Tongue (tissue), 3 donors: ENCODE measurements at places on chromosomes 5 and 9.
A peak's percentile ranks its signal among the peaks of the same experiment; 100 is the strongest.

GRCh38 chr9:120925535-120926396 is 830 bp downstream of the TRAF1 start:
- DNase-seq = no peak

DNA sequence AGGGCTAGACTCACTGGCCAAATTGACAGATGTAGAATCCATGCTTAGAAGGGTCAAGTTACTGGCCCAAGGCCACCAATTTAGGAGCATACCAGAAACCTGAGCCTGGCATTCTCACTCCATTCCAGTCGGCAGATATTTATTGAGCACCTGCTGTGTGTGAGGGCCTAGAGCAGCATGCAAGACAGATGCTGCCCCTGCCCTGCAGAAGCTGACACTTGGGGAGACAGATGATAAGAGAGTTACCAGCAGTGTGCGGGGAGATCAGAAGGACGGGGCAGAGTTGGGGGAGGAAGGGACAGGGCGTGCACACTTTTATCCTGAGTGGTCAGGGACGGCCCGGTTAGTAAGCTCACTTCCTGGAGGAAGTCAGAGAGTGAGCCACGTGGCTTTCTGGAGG is 111.5 kb upstream of the RAPGEF1 start:
- peak; percentile 45 for DNase-seq

DNA sequence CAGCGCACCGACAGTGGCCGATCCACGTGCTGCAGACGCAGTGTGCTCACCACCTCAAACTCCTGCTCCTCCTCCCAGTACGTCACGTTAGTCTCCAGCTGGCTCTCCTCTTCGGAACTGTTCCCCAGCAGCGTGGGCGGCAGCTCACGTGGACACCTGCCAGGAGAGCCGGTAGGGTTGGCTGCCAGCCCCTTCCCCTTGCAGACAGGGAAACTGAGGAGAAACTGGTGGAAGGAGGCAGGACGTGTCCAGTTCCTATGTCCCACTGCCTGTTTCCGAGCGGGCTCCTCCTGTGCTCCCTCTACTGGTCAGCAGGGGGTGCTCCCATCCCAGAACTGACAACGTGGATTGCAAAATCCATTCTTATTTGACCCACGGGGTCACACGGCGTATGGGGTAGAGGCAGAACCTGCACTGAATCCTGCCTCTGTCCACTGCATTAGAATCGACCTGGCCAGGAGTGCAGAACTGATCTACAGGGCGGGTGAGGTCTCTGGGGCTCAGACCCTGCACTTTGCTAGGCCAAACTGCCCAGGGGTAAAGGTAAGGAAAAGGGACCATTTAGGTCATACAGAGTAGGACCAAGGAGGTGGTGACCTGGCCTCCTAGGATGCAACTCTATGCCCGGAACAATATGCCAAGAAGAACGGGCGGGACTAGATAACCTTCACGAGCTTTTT is 25.7 kb downstream of the PDGFRB start:
- DNase-seq = peak; percentile 76

DNA sequence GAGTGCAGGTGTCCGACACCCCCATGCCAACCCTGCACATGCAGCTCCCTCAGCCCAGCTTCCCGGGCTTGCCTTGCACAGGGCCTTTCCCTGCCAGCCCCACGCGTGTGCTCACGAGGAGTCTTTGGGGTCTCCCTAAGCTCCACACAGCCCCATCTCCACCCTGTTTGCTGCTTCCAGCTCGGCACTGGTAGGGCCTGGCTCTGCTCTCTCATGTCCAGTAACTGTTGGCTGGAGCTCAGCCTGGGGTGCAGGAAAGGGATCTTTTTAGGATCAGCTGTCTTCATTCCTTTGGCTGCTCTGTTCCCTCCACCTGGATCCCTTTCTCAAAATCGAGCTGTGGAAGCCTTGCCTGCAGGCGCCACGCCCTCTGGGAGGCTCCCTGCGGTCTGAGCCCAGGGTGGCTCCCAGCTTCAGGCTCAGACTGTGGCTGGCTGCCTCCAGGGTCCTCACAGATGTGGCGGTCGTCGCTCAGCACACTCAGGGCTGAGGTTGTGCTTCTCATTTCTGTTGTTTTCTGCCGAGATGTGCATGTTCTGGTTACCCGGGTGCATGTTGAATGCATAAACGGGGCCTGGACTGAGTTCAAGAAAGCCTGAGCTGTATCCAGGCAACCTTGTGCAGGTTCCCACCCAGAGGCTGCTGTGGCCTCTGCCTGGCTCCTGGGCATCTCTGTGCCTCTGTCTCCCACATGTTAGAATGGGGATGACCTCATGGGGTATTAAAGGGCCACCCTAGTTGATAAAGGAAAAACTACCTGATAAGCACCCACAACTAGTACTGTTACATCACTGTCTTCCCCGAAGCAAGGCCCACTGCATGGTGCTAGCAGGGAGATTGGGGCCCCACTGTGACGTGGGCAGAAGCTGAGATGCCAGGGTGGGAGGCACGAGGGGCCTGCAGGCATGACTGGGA is 4.3 kb downstream of the CACNA1B start:
- DNase-seq = no peak

DNA sequence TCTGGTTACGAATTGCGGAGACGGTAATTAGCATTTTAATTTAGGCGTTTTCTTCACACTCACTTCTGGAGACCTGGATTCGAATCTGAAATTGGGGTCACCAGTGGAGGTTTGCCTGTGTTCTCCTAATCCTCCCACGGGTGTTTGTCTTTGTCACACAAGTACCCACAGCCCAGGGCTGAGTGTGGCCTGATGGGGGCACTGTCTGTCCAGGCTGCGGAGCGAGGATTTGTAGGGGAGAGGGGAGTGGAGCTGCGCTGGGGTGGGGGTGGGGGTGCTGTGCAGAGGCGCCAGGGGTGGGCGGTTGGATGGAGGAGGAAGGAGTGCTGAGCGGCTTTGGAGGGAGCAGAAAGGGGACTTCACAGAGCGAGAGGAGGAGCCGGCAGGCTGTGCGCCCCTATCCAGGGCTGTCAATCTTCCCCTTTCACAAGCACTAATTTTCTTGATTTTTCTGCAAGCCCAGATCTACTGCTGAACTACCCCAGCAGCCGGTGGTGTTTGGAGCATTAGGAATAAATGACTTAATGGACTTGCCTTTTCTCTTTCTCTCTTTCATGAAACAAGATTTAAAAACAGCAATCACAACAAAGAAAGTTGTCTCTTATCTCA is 53.1 kb downstream of the TSPAN17 start:
- DNase-seq = no peak

DNA sequence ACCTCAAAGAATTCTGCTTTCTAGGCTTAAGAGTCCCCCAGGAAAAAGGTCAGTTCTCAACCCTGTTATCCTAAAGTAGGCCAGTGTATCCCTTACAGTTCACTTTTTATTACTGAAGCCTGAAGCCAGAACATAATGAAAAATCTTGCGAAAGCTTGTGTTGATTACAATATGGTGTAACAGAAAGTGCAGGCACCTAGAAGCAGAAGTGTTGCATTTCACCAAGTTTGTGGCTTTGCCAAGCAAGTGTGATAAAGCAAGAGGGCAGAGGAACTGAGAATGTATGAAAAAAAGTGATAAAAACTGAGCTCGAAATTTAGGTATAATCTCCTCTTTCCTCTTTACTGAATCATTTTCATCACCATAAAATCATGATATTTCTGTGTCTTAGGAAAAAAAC is 26.2 kb downstream of the AGTPBP1 start:
- no peak for DNase-seq

- DNase-seq = no peak
Observed at GRCh38 chr9:34552606-34552981, 29.8 kb upstream of the ENHO start.

DNA sequence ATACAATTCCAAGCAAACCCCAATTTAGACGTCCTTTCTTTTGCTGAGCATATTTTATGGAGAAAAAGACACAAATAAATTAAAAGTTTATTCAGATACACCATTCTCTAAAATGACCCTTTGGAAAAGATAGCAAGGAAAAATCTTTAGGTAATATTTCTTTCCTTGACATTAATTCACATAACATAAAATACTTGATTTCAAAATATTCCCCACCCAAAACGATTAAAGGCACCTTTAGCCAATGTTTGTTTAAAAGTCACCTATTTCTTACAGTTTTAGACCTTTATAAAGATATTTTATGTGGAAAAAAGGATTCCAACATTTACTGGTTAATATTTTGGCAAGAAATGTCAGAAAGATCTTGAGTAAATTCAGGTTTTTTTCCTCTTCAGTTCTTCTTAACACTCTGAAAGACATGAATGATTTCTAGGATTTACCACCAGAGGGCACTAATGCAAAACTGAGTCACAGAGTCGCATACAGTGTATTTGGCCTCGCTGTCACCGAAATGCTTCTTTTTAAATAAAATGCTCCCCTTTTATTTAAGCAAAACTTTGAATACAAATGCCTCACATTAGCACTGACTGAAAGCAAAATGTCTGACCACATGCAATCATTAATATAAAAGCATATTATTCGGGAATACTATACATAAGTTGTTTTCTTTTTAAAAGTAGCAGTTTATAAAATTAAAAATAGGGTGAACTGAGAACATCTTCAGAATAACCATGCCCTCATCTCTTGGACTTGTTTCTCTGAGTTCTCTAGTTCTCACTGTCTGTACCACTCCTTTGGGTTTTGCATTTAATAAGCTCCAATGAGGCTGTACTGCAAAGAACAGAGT is 122.5 kb downstream of the SLC1A3 start:
- peak; percentile 90 for DNase-seq

GRCh38 chr9:120717176-120717575 is 2.9 kb upstream of the MEGF9 start:
- DNase-seq = no peak

DNA sequence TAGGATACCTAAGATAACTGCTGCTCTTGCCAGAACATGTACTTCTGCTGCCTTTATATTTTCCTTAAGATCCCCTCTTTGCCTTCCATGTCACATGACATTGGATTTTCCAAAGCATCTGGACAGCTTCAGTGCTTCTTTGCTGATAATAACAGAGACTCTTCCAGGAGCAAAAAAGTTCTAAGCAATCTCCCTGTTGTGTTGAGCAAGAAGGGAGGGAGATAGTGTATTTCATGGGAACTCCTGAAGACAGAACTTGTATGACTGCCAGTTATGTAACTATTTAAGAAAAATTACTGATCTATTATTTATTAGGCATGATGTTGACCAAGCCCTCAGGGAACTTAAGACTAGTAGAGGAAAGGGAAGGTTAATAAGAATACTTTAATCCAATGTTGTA is 454.7 kb downstream of the SPATA31D1 start:
- DNase-seq = no peak

GRCh38 chr9:100525563-100525962 is 52.3 kb upstream of the CAVIN4 start:
- DNase-seq = no peak

DNA sequence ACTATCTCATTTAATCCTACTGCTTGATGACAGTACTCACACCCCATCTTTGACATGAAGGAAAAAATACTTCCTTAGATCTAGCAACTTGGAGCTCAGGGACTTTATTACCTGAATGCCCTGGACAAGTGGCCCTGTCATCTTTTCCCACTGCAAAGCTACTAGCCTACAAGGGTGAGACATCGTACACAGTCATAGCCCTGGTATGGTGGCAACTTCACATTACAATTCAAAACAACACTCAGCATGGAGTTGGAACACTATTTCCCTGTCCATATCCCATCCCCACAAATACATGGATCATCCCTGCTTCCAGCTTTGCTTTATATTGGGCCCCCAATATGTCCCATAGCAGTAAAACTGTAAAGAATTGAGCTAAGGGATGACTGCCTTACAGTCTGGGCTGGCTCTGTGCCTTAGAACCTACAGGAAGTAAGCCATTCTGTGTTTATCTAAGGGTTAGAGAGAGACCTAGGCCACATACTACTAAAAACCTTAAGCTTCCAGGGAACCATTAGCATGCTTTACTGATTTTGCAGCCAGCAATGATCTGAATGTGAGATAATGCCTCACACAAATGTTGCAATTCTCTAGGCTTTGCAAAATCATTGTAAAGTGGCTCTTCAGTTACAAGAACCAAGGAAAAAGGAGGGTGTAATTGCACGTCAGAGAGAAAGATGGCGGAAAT is 55.9 kb downstream of the OTULIN start:
- DNase-seq = no peak

DNA sequence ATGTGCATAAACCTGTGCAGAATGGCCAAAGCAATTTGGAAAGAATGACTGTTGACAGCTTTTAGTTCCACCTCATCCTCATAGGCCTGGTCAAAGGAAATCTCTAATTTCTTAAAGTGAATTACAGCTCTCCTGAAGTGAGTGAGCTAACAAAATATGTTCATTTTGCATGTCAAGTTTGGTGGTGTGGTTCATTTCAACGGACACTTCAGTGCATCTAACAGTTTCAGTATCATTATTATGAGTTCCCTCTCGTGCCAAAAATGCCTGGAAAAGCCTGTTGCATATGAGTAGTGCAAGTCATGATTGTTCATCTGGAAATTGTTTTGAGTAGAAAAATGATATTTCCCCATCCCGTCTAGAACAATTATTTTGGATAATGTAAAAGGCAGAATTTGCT is 53.2 kb upstream of the HMHB1 start:
- DNase-seq = peak; percentile 88

DNA sequence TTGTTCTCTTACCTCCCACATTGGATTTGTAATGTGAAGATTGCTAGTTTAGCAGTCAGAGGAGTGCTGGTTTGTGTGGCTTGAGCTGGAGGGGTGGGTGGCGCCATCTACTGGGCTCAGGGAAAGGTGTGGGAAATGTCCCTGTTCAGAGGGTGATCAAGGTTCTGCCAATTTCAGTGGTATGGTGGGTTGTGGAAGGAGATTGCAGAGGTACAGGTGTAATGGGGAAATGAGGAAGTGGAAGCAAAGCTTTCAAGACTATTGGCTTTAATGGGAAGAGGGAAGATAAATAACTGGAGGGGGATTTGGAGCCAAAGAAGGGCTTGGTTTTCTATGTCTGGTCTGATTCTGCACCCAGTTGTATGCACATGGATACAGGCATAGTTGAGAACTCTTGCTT is 76.4 kb downstream of the OSMR start:
- DNase-seq = peak; percentile 40

DNA sequence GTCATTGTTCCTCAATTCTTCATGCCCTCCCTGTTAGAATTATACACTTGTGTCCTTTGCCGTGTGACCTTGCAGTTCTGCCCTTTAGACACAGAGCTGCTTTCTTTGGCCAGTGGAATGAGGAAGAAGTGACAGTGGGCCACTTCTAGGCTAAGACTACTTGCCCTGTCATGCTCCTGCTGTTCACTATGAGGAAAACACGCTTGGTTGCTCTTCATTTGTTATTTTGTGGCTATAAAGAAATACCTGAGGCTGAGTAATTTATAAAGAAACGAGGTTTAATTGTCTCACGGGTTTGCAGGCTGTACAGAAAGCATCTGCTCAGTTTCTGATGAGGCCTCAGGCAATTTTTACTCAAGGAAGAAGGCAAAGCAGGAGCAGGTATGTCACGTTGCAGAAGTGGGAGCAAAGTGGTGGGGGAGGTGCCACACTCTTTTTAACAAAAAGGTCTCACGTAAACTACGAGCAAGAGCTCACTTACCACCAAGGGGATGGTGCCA is 279.1 kb upstream of the DMAC1 start:
- no peak for DNase-seq

- no peak for DNase-seq
Observed at GRCh38 chr5:156678484-156678883, 171.6 kb upstream of the PPP1R2B start.

DNA sequence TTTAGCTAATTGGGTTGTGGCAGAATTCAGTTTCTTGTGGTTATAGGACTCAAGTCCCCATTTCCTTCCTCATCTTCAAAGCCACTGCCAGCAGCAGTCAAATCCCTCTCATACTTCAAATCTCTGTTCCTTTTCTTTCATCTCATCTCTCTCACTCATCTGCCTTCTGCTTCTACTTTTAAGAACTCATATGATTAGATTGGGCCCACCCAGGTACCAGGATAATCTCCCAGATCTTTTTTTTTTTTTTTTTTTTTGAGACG is 8.0 kb upstream of the REEP5 start:
- DNase-seq = no peak

- DNase-seq = no peak
Observed at GRCh38 chr5:150640311-150641005, at the start of gene SYNPO. Gene SYNPO (plus strand): TSS chr5:150640660. CDS start chr5:150648276, 7,616 bp downstream.
